ENCODE measurements at places on chromosomes 12 and 14.

GRCh38 chr12:104576980-104577580 is 120.3 kb downstream of the CHST11 start:
- DNase-seq = no peak
- H3K27me3 ChIP-seq = no peaks in the 10 kb centered on the region
- no peaks in the 10 kb centered on the region for H3K4me1 ChIP-seq
- H3K27ac ChIP-seq = no peak overlapping the region
- no peak overlapping the region for H3K4me3 ChIP-seq

DNA sequence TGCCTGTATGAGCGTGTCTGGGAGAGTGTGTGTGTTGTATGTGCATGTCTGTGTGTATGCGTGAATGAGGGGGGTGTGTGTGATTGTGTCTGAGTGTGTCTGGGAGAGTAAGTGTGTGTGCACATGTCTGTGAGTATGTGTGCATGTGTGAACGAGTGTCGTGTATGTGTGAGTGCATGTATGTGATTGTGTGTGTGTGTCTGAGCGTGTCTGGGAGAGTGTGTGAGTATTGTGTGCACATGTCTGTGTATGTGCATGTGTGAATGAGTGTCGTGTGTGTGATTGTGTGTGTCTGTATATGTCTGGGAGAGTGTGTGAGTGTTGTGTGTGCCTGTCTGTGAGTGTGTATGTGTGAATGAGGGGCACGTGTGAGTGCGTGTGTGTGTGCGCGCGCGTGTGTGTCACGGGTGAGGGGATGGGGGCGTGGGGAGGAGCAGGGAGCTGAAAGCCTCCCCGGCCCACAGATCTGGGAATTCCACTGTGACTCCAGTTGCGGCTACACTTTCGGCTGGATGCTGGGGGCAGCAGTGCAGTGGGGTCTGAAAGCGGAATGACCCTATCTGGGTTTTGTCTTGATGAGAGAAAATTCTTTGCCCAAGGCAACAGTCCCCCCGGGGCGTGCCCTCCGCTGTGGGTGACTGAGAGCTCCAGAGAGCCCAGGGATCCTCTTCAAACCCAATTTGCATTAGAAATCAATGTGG is 138.1 kb upstream of the MED13L start:
- no peaks in the 10 kb centered on the region for H3K27me3 ChIP-seq
- DNase-seq = no peak
- H3K4me3 ChIP-seq = no peak overlapping the region
- no peaks in the 10 kb centered on the region for H3K36me3 ChIP-seq
- H3K27ac ChIP-seq = no peak overlapping the region

DNA sequence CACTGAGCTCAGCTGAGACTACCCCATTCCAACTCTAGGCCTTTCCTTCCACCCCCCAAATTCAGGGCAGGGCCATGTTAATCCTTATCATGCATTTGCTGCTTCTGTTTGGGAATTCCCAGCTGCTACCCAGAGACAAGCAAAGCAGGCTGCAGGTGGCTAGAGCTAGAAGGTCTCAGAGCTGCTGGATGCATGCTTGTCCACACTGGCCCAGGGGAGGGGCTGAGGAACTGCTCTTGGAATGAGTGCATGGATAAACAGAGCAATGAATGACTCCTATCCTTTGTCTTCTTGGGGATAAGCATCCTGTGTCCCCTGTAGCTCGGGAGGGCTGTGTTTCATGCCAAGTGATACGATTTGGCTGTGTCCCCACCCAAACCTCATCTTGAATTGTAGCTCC is 136.8 kb upstream of the NOS1 start:
- DNase-seq = no peak
- no peaks in the 10 kb centered on the region for H3K4me1 ChIP-seq
- no peak overlapping the region for H3K27ac ChIP-seq

GRCh38 chr12:110046451-110047187 is 1.7 kb downstream of the C12orf76 start:
- no peak for DNase-seq
- H3K27ac ChIP-seq = no peak overlapping the region
- no peaks in the 10 kb centered on the region for H3K27me3 ChIP-seq
- H3K4me3 ChIP-seq = no peak overlapping the region
- no peaks in the 10 kb centered on the region for H3K4me1 ChIP-seq
- peaks cover 2% of the 10 kb centered on the region for H3K36me3 ChIP-seq

DNA sequence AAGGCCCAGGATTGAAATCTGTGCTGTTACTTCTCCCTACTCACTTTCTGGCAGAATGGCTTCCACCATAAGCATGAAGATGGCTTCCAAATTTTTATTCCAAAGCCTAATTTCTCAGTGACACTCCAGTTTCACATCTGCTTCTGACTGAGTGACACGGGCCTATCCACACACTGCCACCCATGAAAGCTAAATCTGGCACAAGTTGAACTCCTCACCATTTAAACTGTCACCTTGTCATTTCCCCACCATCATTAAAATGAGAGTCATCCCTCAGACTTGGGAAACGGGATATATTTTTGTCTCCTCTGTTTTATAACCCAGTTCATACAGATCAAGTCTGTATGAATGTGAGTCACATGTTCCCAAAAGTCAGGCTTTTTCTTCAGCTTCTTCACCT is 77.1 kb downstream of the MGST1 start:
- DNase-seq = no peak
- no peak overlapping the region for H3K4me3 ChIP-seq
- H3K36me3 ChIP-seq = no peaks in the 10 kb centered on the region
- no peaks in the 10 kb centered on the region for H3K27me3 ChIP-seq
- H3K4me1 ChIP-seq = no peaks in the 10 kb centered on the region
- no peak overlapping the region for H3K27ac ChIP-seq

DNA sequence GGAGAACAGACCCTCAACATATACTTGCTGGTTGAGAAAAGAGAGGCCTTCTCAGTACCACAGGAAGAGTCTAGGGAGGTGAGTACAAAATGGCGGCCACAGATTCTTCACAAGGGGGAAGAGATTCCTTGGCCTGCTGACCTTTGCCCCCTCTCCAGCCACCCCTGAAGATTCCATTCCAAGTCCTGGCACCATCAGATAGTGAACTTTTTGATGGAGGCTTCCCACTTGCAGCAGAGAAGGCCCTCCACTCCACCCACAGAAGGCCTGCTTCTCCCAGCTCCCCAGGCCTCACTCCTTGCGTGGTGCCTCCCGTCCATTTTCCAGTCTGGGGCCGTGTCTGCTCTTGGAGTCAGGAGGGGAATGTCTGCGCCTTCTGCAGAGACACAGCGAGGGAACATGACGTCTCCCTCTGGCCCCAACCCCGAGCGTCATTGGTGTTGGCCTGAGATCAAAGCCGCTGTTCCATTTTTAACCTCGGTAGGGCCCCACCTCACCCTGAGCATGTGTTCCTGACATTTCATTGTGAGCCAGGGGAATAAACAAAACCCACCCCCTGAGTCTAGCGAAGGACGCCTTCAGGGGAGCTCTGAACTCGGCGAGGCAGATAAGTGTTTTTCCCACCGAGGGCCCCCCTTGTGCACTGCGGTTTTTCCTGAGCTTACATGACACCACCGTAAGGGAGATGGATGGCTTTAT is 268.7 kb upstream of the TBX3 start:
- no peaks in the 10 kb centered on the region for H3K27me3 ChIP-seq
- DNase-seq = no peak
- H3K4me1 ChIP-seq = no peaks in the 10 kb centered on the region
- no peak overlapping the region for H3K4me3 ChIP-seq
- H3K27ac ChIP-seq = no peak overlapping the region

DNA sequence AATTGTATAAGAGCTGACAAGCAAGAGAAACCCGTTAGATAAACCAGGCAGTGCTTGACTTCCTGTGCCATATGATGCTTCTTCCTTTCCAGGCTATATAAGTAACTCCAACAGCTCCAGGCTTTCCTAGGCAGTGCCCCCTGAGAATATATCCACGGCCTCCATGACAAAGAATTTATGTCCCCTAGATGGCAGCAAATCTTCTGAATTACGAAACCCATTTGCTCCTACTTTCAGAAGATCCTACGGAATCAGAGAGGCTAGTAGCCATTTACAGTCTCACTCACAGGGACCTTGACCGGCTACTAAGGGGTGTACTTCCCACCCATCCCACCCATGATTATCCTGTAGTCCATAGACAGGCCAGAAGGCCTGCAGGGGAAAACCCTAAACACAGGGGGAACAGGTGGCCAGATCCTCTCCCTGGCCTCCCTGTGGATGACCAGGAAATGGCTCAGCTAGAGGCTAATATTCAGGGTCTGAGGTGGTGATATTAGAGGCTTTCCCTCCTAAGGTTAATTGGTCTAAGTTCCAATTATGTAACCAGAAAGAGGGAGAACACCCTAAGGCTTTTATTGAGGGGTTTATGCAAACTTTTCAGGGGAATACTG is 77.2 kb upstream of the DCD start:
- no peak overlapping the region for H3K4me3 ChIP-seq
- no peaks in the 10 kb centered on the region for H3K36me3 ChIP-seq
- no peaks in the 10 kb centered on the region for H3K4me1 ChIP-seq
- H3K27me3 ChIP-seq = no peaks in the 10 kb centered on the region
- H3K27ac ChIP-seq = no peak overlapping the region
- peak; percentile 31 for DNase-seq

Measured in iPS DF 6.9 (cell line).